Aorta (tissue), 5 donors: ENCODE measurements at places on chromosomes 12 and 14.

GRCh38 chr14:59098377-59098776 is 90.1 kb upstream of the DAAM1 start:
- no peak overlapping the region for H3K27ac ChIP-seq
- no peaks in the 10 kb centered on the region for H3K36me3 ChIP-seq
- H3K27me3 ChIP-seq = no peaks in the 10 kb centered on the region
- H3K4me3 ChIP-seq = no peak overlapping the region

DNA sequence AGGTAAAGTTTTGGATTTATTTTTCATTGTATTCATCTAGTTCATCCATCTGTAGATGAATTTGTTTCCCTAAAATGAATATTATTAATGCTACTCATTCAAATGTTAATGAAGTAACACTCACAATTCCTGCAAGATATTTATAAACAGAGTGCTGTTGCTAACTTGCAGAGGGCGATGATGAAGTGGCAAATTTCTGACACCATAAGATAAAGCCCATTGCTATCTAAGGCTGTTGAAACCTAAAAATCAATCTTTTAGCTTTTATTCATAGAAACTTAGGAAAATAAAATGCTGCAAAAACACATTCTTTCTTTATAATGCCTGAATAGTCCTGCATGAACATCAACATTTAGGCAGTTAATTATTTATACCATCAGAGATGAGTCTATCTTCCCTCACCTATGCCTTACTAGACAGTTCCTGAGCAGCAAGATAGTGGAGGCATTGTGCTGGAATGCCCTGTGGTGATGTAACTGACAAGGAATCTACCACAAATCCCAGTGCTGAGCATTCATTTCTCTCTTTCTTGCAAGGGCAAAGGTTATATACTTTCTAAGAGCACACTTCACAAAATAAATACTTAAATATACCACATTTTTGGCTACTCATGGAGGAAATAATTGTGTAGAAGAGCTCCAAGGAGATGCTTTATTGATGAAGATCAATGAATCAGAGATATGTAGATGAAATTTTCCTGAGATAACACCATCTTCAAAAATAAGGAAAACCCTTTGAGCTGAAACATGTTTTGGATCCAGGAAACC is 57.6 kb downstream of the LMNTD1 start:
- H3K4me3 ChIP-seq = no peak overlapping the region
- no peaks in the 10 kb centered on the region for H3K27me3 ChIP-seq
- no peak for DNase-seq

DNA sequence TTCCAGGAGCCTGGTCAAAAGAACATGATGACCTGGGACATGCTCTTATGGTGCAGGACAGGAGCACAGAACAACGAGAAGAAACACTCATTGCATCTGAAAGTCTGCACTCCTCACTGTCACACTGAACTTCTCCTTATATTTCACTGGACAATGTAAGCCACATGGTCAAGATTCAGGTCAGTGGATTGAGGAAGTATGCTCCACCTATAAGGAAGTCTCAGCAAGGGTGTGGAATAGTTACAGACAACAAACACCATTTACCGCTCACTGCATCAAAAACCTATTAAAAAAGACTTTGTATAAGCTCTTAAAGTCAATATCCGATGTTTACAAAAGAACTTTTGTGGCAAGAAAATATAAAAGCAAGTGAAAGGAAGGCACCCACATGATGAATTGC is 153.1 kb upstream of the FOXG1 start:
- no peaks in the 10 kb centered on the region for H3K4me1 ChIP-seq
- H3K36me3 ChIP-seq = no peaks in the 10 kb centered on the region
- no peak overlapping the region for H3K27ac ChIP-seq
- no peak for DNase-seq
- no peaks in the 10 kb centered on the region for H3K27me3 ChIP-seq

GRCh38 chr12:10015450-10015849 is 5.0 kb downstream of the CLEC12B start:
- DNase-seq = no peak
- H3K27ac ChIP-seq = no peak overlapping the region
- H3K4me1 ChIP-seq = no peaks in the 10 kb centered on the region

- H3K27me3 ChIP-seq = no peaks in the 10 kb centered on the region
- H3K4me1 ChIP-seq = no peaks in the 10 kb centered on the region
- no peaks in the 10 kb centered on the region for H3K36me3 ChIP-seq
- no peak overlapping the region for H3K4me3 ChIP-seq
- no peak overlapping the region for H3K27ac ChIP-seq
- DNase-seq = no peak
These were observed 438.4 kb upstream of the DCN start for GRCh38 chr12:91620992-91621391.

DNA sequence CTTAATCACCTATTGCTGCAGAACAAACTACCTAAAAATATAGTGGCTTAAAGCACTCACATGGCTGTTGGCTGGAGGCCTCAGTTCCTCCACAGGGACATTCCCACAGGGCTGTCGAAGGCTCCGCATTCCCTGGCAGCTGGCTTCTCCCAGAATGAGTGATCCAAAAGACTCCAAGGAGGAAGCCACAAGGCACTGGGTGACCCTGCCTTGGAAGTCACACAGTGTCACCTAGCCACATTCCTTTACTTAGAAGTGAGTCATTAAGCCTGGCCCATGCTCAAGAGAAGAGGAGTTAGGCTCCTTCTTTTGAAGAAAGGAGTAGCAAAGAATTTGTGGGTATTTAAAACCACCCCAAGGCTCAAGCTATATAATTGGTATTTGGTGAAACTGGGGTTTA is 63.9 kb upstream of the MAP1LC3B2 start:
- peak; percentile 73 for DNase-seq
- H3K27me3 ChIP-seq = no peaks in the 10 kb centered on the region
- no peaks in the 10 kb centered on the region for H3K4me1 ChIP-seq

- H3K27ac ChIP-seq = no peak overlapping the region
- no peaks in the 10 kb centered on the region for H3K4me1 ChIP-seq
- H3K4me3 ChIP-seq = no peak overlapping the region
- no peak for DNase-seq
- H3K36me3 ChIP-seq = no peaks in the 10 kb centered on the region
These were observed 146.7 kb downstream of the TSPAN9 start for GRCh38 chr12:3223601-3224529.

DNA sequence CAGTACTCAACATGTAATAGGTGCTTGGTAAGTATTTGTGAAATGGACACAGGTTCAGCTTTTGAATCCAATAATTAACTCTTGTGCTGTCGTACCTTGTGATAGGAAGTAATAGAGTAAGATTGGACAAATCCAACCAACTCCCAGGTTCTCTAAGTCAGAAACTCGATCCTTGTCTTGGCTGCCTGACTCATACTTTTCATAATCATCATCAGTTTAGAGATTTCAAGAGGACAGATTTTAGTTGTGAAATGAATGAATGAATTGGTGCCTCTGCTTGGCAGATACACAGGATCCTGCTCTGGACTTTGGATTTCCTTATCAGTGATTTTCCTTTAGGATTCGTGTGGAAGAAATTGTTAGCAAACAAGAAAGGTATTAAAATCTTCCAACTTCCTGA is 1145.2 kb downstream of the AACS start:
- no peaks in the 10 kb centered on the region for H3K27me3 ChIP-seq
- H3K27ac ChIP-seq = no peak overlapping the region
- DNase-seq = no peak
- no peaks in the 10 kb centered on the region for H3K36me3 ChIP-seq

DNA sequence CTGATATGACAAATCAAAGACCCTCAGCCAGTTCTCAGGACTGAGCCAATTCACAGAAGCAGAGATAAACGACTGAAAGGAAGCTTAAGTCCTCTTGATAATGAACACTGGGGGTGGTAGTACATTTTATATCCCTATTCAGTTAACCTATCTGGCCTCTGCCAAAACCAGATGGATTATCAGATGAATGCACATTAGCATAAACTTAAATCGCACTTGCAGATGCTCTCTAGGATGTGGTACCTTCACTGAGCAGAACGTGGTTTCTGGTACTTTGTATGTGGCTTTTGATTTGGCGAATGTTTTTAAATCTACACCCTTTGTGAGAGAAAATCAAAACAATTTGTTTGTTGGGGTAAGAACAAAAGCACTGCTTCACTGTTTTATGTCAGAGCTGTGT is 21.1 kb upstream of the TAS2R14 start:
- no peaks in the 10 kb centered on the region for H3K4me1 ChIP-seq
- no peak overlapping the region for H3K27ac ChIP-seq
- no peak overlapping the region for H3K4me3 ChIP-seq
- H3K36me3 ChIP-seq = no peaks in the 10 kb centered on the region
- no peaks in the 10 kb centered on the region for H3K27me3 ChIP-seq

- no peaks in the 10 kb centered on the region for H3K4me1 ChIP-seq
- no peak overlapping the region for H3K27ac ChIP-seq
- H3K4me3 ChIP-seq = no peak overlapping the region
- H3K27me3 ChIP-seq = no peaks in the 10 kb centered on the region
- no peak for DNase-seq
- no peaks in the 10 kb centered on the region for H3K36me3 ChIP-seq
These were observed 2.4 kb upstream of the ESR2 start for GRCh38 chr14:64296561-64296960.

GRCh38 chr12:12902036-12902435 is 10.7 kb downstream of the GPRC5A start:
- H3K4me3 ChIP-seq = no peak overlapping the region
- H3K36me3 ChIP-seq = no peaks in the 10 kb centered on the region
- no peaks in the 10 kb centered on the region for H3K27me3 ChIP-seq
- H3K4me1 ChIP-seq = peaks cover 2% of the 10 kb centered on the region

DNA sequence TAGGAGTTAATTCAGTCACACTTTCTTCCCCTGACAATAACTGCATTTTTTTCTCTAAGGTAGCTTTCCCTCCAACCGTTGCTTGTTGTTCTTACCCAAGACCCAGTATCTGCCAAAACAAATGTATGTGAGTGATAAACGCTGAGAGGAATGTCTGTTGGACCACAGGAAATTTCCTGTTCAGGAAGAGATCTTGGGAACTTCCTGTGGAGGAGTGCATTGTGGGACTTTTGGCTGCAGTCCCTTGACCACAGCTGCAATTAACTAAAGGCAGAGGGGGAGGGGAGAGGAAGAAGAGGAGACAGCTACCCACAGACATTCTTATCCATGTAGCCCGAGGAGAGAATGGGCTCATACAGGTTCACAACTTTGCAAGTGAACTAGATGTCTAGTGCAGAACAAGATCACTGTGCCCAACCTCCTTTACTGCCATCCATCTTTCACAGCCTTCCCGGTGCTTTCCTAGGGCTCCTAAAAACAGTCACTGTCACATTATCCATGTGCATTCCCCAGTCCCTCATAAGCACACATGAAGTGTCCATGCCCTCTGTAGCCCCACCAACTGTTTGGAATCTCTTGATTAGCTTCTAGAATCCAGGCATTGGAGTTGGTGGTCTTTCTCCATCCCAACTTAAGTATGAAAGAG is 149.5 kb downstream of the ETV6 start:
- peak overlapping the region; percentile 83 for H3K27ac ChIP-seq
- DNase-seq = no peak
- peaks cover 5% of the 10 kb centered on the region for H3K4me1 ChIP-seq
- H3K4me3 ChIP-seq = no peak overlapping the region

GRCh38 chr14:64857979-64858744 is 21.5 kb downstream of the SPTB start:
- H3K4me3 ChIP-seq = no peak overlapping the region
- DNase-seq = no peak
- no peak overlapping the region for H3K27ac ChIP-seq
- no peaks in the 10 kb centered on the region for H3K36me3 ChIP-seq
- no peaks in the 10 kb centered on the region for H3K27me3 ChIP-seq

DNA sequence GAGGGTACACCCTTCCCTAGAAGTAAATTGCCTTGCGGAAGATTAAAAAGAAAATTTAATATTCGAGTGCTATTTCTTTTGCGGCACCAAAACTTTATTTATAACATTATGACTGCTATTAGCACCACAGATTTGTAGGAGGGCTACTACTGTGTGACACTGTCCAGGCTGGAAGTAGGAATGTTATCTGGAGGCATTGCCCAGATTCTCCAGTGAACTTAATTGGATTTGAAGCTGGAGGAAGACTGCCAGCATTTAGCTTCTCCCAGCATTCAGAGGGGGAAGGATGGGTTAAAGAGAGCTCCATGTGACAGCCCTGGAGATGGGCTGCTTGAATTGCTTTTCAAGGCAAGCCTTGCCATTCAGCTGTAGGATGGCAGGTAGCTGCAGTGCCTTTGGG is 107.0 kb upstream of the RBM19 start:
- H3K36me3 ChIP-seq = no peaks in the 10 kb centered on the region
- H3K4me1 ChIP-seq = no peaks in the 10 kb centered on the region
- no peak overlapping the region for H3K4me3 ChIP-seq
- peaks cover 3% of the 10 kb centered on the region for H3K27me3 ChIP-seq

- DNase-seq = no peak
- H3K4me3 ChIP-seq = no peak overlapping the region
- no peaks in the 10 kb centered on the region for H3K36me3 ChIP-seq
These were observed 1.3 kb upstream of the PTGDR start for GRCh38 chr14:52266179-52266578.

- no peak for DNase-seq
- H3K27ac ChIP-seq = no peak overlapping the region
- no peaks in the 10 kb centered on the region for H3K4me1 ChIP-seq
- H3K36me3 ChIP-seq = no peaks in the 10 kb centered on the region
- no peaks in the 10 kb centered on the region for H3K27me3 ChIP-seq
These were observed 46.4 kb downstream of the BCL11B start for GRCh38 chr14:99225436-99226203.

- peaks cover 5% of the 10 kb centered on the region for H3K36me3 ChIP-seq
- DNase-seq = no peak
- H3K27me3 ChIP-seq = no peaks in the 10 kb centered on the region
- H3K4me3 ChIP-seq = no peak overlapping the region
- H3K27ac ChIP-seq = no peak overlapping the region
- no peaks in the 10 kb centered on the region for H3K4me1 ChIP-seq
These were observed 66.3 kb downstream of the CKB start for GRCh38 chr14:103456167-103456835.

DNA sequence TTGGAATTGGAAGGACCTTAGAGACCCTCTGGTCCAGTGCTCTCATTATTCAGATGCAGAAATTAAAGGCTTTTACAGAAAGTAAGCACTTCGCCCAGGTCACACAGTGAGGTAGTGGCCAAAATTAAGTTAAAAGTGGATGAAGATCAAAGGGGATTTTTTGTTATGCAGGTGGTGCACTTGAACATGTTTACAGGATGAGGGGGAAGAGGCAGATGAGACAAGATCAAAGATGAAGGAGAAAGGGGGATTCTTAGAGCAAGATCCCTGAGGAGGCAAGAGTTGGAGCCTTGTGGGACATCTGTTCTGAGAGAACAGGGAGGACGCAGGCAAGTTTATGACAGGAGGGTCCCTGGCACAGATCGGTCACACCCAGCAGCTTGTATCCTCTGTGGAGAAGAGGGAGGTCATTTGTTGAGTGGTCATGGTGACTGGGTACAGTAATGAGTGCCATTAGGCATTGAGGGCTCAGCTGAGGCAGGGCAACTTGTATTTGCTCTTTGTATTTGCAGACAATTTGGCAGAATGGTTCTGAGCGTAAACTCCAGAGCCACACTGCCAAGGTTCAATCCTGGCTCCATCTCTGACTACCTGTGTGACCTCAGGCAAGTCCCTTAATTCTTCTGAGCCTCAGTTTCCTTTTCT is 84.0 kb downstream of the BORCS5 start:
- no peak for DNase-seq
- no peak overlapping the region for H3K4me3 ChIP-seq
- no peaks in the 10 kb centered on the region for H3K36me3 ChIP-seq
- H3K27ac ChIP-seq = peak overlapping the region; percentile 7
- no peaks in the 10 kb centered on the region for H3K27me3 ChIP-seq
